ENCODE measurements at places on chromosomes 11 and 22.
A peak's percentile ranks its signal among the peaks of the same experiment; 100 is the strongest.

DNA sequence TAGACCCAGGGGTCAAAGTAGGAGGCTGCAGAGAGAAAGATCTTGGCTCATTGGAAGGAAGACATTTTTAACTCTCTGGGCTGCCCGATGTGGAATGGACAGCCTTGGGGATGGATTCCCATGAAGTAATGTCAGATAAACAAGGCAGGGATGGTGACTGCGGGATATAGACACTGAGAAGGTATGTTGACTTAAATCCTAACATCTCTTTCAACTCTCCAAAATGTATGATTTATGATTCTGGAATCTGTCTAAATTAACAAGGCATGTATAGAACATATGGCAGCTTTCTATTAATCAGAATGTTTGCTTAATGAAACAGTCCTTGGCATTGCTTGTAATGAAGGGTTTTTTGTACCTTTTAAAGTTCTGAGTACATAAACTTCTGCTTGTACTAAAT lies 56.1 kb upstream of the VSTM5 start:
- no peak for ATAC-seq

- no peak for ATAC-seq
Observed at GRCh38 chr11:125379981-125380380, 116.1 kb downstream of the FEZ1 start.

GRCh38 chr11:40397141-40397540 lies 1062.3 kb downstream of the LRRC4C start:
- ATAC-seq, result peak; percentile 47

DNA sequence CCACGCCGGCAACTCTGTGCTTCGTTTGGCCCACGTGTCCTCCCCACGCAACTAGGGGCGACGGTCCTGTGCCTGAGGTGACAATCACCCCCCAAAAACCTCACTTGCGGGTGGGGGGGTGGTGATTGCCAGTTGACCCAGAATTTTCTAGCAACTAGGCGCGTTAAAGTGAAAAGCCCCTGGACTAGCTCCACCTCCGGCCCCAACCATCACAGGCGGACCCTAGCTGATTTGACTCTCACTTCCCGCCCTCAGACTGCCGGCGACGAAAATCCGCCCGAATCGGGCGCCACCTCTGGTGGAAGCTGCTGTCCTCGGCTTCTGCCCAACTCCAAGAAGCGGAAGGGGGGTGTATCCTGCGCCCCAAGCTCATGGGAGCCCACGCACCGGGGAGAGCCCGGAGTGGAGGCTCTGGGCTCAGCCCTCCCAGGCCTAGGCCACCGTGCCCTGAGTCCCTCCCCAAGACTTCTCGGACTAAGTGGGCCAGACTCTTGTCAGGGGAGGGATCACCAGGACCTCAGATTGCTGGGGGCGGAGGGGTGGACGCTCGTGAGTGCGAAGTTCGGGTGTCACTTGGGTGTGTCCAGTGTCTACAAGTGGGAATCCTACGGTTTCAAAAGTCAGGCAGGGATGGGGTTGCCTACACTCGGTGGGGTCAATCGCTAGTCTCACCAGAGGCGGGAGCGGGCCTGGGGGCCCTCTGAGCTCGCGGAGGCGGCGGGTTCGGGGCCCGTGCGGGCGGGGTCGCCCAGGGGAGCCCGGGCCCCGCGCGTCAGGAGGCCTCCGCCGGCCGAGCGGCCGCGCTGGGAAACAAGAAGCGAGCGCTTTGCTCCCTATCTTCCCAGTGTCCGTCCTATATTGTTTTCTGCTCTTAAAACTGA lies 12.3 kb downstream of the PAX6 start:
- peak; percentile 62 for ATAC-seq

GRCh38 chr11:33970984-33971466 lies 79.1 kb upstream of the LMO2 start:
- ATAC-seq, result peak; percentile 90

DNA sequence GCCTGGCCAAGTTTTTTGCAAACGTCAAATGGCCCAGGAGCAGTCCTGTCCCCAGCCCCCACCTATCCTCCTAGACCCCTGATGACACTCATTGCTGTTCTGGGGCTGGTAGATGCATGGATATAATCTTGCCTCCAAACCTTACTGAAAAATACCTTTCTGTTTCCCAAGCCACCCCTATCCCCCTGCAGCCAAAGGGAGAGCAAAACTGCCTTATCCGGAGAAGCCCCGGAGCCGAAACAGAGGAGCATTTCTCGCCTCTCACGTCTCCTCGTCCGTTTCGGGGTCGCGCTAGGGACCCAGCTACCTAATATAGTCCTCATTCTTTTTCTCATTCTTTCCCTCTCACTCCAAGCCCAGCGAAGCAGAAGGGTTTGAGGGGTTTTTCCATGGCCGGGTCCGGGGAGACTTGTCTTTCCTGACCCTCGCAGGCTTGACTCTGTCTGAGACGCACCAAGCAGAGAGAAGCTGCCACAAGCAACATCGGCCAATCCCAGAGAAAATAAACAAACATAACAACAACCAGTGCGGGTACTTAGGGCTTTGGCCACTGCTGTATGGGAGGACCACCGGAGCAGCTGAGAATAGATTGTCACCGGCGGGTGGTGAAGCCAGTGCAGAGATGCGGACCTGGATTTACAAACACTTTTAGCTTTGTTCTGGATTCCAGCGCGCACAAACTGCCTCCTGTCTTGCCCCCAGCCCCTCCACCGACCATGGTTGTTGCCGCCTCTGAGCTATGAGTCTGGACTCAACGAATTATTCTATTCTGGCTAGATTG lies 1.6 kb downstream of the BSX start:
- ATAC-seq, result no peak

GRCh38 chr11:124627546-124627945 lies 4.9 kb downstream of the TBRG1 start:
- ATAC-seq, result no peak

Measured in SK-N-SH treated with all-trans-retinoic acid at 6 μM for 48 hours (cell line).